K562 (cell line): ENCODE measurements at places on chromosomes 2 and 18. TPM values are rescaled to one million over a fixed set of nuclear protein-coding genes. Genes with fewer than 3 reads are reported as not detected.

The CFC1 gene
- not detected in 2 replicates for total RNA-seq

The WNT6 gene
- total RNA-seq: not detected in 2 replicates

The CYP27A1 gene
- 0.20 and 0.34 TPM in 2 replicates for total RNA-seq

The GPBAR1 gene
- not detected in 2 replicates for total RNA-seq
